ENCODE measurements at places on chromosomes 1 and 21.
A peak's percentile ranks its signal among the peaks of the same experiment; 100 is the strongest.

DNA sequence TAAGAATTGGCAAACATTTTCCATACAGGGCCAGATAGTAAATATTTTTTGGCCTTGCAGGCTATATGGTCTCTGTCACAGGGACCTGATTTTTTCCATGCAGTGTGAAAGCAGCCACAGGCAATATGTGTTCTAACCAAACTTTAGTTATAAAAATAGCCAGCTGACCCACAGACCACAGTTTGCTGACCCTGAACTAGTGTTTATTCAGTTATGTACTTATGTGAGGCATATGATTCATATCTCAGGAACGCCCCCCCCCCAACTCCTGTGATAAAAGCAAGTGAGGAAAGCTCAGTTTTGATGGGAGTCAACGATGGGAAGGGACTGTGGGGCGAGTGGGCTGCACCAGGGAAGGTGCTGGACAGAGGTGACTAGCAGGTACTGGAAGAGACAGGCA lies 80.1 kb downstream of the HMGB4 start:
- DNase-seq = no peak

GRCh38 chr1:175385316-175385715 lies 192.7 kb upstream of the KIAA0040 start:
- DNase-seq = no peak

- peak; percentile 47 for DNase-seq
These were observed 1.6 kb downstream of the C1orf21 start for GRCh38 chr1:184388319-184388889.

- DNase-seq = no peak
These were observed 28.9 kb downstream of the TSNAX start for GRCh38 chr1:231557411-231557810.

DNA sequence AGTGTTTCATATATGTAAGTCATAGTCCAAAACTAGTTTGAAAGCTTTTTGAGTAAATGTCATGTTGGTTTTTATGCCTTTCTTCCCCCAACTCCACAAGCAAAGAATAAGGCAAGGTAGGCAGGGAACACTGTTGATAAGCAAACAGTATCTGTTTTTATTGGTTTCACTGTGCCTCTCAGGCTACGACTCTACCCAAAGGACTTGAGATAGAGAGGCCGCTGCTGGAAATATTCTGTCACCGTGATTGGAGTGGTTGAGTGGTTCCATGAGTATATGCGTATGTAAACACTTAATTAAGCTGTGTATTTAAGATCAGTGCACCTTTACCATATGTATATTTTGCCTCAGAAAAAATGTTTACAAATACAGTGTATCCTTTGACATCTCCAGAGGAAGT lies 138.1 kb upstream of the KIF26B start:
- DNase-seq = peak; percentile 12

- DNase-seq = peak; percentile 33
These were observed 842 bp upstream of the ZC3H12A start for GRCh38 chr1:37473431-37474045.

- peak; percentile 58 for DNase-seq
These were observed 11.7 kb upstream of the BNIPL start for GRCh38 chr1:151024540-151025146.

GRCh38 chr1:223831755-223832636 lies 13.8 kb downstream of the TP53BP2 start:
- DNase-seq = no peak

GRCh38 chr1:206578068-206578977 lies 33.9 kb downstream of the EIF2D start:
- DNase-seq = no peak

- no peak for DNase-seq
These were observed 50.7 kb downstream of the TM2D1 start for GRCh38 chr1:61674221-61674620.

- DNase-seq = no peak
These were observed 5.6 kb downstream of the RXRG start for GRCh38 chr1:165439330-165439729.

GRCh38 chr1:109788695-109789521 lies 25.2 kb upstream of the EPS8L3 start:
- DNase-seq = no peak

- no peak for DNase-seq
These were observed 80.9 kb downstream of the ATP1A1 start for GRCh38 chr1:116453906-116454305.

DNA sequence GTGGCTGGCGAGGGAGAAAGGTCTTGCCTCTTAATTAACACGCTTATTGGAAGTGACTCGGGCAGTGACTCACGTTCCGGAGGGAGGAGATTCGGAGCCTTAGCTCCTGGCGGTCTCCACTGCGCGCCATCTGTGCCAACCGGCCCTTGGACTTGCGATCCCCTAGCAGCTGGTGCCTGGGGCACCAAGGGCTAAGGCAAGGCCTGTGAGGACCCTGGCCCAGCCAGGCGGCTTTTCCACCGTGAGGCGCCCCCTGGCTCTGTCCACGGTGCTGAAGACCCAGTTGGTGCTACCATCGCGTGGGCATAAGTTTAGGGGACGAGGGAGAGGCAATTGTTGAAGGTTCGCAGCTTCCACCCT lies 1.3 kb upstream of the SYT6 start:
- no peak for DNase-seq

DNA sequence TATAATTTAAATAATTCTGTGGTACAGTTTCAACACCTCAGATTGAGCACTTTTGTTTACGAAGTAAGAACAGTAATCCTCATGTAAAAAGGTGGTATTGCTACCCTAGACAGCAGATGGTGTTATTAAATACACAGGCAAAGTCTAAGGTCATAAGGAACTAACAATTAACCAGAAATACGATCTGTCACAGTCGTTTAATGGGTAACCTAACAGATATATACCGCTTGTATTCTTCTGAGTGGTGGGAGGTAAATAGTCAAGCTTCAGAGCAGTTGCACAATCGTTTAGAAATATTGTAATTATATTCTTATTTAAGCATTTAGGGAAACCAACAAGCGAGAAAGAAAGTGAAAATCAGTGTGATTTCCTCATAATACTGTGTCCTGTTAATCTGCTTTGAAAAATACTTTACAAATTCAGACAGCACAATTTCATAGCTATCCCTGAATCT lies 9.8 kb upstream of the IRF2BP2 start:
- DNase-seq = peak; percentile 57

DNA sequence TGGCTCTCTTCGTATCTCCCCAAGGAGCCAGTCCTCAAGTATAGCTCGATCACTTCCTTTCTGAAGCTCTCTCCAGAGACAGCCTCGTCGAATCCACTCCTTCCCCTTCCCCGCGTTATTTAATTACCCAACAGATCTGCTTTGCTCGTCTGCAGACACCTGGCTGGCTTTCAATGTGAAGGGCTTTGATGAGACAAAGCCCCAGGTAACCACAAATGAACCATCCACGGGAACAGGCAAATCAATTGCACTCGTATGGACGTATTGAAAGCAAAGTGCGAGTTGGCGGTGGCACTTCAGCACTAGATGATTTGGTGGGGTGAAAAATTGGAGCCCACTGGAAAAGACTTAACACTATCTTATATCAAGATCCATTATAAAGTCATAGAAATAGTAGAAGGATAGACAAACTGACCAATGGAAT lies 364 bp upstream of the BCAR3 start:
- peak; percentile 76 for DNase-seq

Data from NCI-H1105 treated with DMSO at 0.1 percent for 48 hours (cell line).